ENCODE measurements at places on chromosomes 1 and 21. TPM values are rescaled to one million over a fixed set of nuclear protein-coding genes. Genes with fewer than 3 reads are reported as not detected.

- no peak for DNase-seq
These were observed 102.9 kb downstream of the PTPRC start for GRCh38 chr1:198741744-198742143.

DNA sequence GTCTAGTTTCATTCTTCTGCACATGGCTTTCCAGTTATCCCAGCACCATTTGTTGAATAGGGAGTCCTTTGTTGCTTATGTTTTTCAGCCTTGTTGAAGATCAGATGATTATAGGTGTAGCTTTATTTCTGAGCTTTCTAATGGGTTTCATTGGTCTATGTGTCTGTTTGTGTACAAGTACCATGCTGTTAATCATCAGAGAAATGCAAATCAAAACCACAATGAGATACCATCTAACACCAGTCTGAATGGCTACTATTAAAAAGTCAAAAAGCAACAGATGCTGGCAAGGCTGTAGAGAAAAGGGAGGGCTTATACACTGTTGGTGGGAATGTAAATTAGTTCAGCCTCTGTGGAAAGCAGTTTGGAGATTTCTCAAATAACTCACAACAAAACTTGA lies 321.5 kb upstream of the PTBP2 start:
- no peak for DNase-seq

Gene PLEKHA6
- total RNA-seq: 8.9 TPM

- DNase-seq: no peak
These were observed 1237.5 kb downstream of the AMY1C start for GRCh38 chr1:104987210-104987609.

- DNase-seq: no peak
These were observed 118.5 kb upstream of the SPAG17 start for GRCh38 chr1:118303534-118303933.

DNA sequence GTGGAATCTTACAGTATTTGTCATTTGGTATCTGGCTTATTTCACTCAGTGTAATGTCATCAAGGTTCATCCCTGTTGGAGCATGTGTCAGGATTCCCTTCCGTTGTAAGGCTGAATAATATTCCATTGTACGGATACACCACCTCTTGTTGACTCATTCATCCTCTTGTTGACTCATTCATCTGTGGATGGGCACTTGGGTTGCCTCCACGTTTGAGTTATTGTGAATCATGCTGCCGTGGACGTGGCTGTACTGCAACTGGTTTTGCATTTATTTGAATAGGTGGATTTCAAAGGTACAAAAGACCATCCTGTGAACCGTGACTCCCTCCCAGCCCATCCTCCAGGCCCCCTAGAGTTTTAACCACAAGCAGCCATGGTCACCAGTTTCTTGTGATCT lies 11.9 kb upstream of the TCP10L start:
- peak; percentile 42 for DNase-seq

- DNase-seq: no peak
These were observed 31.0 kb upstream of the BEND5 start for GRCh38 chr1:48807554-48808260.

DNA sequence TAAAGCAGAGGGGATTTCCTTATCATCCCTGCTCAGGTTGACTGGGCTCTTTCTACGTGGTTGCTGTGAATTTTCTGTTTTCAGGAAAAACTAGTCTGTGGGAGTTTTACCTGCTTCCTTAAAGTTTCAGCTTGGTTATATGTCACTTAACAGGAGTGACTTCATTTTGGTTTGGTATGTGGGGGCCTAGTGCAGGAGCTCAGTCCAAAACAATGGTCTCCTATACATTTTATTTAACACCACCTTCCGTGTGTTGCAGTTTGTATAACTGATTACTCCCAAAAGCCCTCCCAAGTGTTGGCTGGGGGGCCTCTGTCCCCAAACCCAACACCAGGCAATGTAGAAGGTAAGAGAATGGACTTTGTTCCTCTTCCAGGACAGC lies 5.3 kb downstream of the IL23R start:
- DNase-seq: no peak

Gene OPTC
- not detected for total RNA-seq

GRCh38 chr1:209769171-209769904 lies 13.5 kb downstream of the TRAF3IP3 start:
- peak; percentile 29 for DNase-seq

- no peak for DNase-seq
These were observed 16.2 kb upstream of the SLC2A1 start for GRCh38 chr1:42974767-42975437.

- peak; percentile 15 for DNase-seq
These were observed 144.4 kb upstream of the ETS2 start for GRCh38 chr21:38661197-38661871.

DNA sequence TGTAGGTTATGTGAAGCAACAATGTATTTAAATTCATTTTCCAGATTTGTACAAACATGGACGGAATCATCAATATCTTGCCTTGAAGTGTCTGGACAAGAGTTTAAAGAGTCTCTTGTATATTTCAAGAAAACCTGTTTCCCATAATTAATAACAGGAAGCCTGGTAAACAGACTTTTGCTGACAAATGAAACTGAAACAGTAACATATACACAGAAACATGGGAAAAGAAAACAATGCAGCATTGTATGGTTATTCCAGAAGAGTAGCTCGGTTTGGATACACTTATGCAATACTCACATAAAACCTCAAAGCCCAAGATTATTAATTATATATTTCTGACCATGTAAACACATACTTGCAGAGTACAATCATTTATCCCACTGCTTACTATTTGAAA lies 265.5 kb downstream of the PTPRC start:
- DNase-seq: no peak

Gene SPATA45
- total RNA-seq: not detected

DNA sequence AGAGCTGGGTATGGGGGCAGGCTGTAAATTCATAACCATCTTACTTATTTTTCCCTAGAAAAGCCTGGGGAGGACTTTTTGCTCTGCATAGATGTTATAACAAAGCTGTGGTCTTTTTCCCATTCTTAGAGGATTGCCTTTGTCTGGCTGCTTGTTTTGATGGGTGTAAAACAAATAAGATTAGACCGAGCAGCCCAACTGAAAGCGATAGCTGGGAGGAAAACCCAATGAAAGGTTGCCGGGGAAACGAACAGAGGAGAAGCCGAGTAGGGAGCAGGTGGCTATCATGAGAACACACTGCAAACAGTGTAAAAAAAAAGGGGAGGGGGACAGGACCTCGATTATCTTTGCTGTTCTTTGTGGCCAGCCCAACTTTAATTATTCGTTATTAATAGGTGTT lies 1.9 kb downstream of the ELAVL4 start:
- DNase-seq: no peak

GRCh38 chr21:43020177-43020576 lies 45.8 kb downstream of the PKNOX1 start:
- DNase-seq: no peak

Gene HEYL
- total RNA-seq: 9.9 TPM

DNA sequence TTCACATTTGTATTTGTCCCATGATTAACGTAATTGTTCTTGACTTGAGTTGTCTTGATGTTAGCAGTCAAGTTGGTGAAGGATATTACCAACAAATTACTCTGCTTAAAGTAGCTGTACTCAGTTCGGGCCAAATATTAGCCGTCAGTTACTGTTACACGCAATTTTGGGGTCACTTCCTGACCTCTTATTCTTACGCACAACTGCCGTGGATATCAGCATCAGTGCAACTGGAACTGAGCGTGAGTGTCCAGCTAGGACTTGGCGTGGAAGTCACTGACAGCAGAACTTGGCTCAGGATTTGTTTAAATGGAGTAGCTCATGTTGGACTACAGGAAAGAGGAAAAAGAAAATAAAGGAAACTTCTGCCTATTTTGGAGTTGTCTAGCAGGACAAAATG lies 56.4 kb downstream of the ADAMTS1 start:
- DNase-seq: peak; percentile 19

GRCh38 chr1:205983925-205984725 lies 19.1 kb downstream of the RAB7B start:
- peak; percentile 70 for DNase-seq

- no peak for DNase-seq
These were observed 305.0 kb upstream of the ST6GALNAC5 start for GRCh38 chr1:76562292-76562691.

DNA sequence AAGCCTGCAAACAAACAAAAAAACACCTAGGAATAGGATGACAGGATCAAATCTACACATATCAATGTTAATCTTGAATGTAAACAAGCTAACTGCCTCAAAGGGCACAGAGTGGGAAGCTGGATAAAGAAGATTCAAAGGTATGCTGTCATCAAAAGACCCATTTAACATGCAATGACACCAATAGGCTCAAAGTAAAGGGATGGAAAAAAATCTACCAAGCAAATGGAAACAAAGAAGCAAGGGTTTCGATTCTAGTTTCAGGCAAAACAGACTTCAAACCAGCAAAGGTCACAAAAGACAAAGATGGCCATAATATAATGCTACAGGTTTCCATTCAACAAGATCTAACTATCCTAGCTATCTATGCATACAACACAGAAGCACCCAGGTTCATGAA lies 16.2 kb upstream of the OR2T10 start:
- DNase-seq: no peak

Gene ADPRS
- 36.8 TPM for total RNA-seq

- DNase-seq: no peak
These were observed 383.5 kb downstream of the NTNG1 start for GRCh38 chr1:107524301-107524700.

Gene ARHGAP30
- total RNA-seq: 3.2 TPM

GRCh38 chr1:53685272-53686051 lies 53.5 kb downstream of the GLIS1 start:
- no peak for DNase-seq

Gene OR2T35
- not detected for total RNA-seq

GRCh38 chr21:14572204-14572780 lies 26.2 kb upstream of the SAMSN1 start:
- no peak for DNase-seq

DNA sequence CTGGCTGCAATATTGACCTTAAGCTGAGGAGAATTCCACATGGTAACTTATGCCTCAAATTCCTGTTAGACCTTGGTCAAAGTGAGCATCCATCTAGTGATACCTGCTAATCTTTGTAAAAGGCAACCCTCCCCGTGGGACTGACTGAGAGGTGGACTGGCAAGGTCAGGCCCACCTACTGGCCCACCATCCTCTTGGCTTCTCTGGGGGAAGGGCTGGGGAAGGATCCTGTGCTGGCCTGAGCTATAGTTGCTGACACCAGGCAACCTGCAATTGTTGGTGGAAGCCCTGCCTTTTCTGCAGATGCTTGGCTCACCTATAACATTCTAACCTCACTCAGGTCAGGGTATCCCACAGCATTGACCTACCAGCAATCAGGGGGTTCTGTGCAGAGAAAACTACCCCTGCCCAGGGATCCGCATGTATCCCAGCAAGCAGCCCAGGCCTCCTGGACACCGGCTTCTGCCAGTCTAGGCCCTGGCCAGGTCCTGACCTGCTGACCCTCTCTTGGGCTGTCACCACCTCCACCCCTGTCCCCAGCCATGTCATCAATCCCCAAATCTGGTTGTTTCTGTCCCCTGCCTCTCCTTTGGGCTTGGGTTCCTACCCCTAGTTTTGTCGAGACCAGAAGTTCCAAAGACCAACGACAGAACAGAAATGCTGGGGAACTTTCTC lies 108.1 kb upstream of the EDN2 start:
- no peak for DNase-seq

Gene HSD3B1
- total RNA-seq: not detected

- DNase-seq: no peak
These were observed 130.4 kb downstream of the SETD4 start for GRCh38 chr21:35929901-35930300.

Gene CAMSAP2
- 53.5 TPM for total RNA-seq

DNA sequence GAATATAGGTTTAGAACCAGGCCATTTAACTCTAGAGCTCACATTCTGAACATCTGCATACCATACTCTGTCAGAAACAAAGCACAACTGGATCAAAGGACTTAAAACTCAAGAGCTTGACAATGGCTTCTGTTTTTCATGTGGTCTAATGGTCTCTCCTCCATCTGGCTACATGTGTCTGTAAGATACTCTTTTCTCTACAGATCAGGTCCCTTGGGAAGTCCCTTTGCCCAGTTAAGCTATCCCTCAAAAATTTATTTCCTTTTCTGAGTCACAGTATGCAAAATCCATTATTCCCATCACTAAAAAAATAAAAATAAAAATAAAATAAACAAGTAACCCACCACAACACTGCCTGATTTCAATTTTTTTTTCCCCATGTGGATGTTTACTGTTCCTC lies 357.0 kb upstream of the PRMT6 start:
- no peak for DNase-seq

GRCh38 chr21:42820616-42821465 lies 58.5 kb downstream of the WDR4 start:
- no peak for DNase-seq

Gene MTFR1L
- total RNA-seq: 109 TPM

DNA sequence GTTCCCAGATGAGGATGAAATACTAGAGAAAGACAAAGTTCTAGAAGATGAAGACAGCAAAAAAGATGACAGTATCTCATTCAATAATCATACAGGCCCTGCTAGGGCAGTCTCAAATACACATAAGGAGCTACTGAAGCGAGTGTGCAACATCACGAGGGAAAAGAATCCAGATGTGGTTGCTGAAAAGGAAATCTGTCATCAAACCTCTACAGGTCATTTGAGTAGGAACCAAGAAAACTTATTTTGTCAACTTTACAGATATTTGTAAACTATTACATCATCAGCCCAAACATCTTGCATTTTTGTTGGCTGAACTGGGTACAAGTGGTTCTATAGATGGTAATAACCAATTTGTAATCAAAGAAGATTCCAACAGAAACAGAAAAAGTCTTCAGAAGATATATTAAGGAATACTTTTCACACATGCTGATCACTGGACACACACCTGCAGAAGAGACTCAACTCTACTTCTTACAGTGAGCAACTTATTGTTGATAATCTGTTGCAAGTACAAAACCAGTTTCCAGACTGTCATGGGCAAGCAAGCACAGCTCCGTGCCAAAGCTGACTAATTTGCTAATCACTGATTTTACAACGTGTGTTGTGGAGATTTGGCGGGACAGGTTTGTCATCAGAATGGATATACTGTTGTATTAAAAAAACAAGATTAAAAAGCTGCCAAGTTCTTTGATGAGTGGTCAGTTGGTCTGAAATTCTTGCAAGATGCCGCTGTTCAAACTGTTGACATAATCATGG lies 42.1 kb downstream of the TRIM33 start:
- no peak for DNase-seq

Gene DMRTA2
- total RNA-seq: not detected

GRCh38 chr1:50605186-50605875 lies 182.1 kb upstream of the DMRTA2 start:
- no peak for DNase-seq

Gene ERVH48-1
- 0.22 TPM for total RNA-seq
